Activated CD8-positive, alpha-beta memory T cell treated with anti-CD3 and anti-CD28 coated beads for 4 hours (primary cell): ENCODE measurements at places on chromosomes 1 and 21.

GRCh38 chr1:51535006-51535592 is 16.0 kb upstream of the EPS15 start:
- no peak for DNase-seq

DNA sequence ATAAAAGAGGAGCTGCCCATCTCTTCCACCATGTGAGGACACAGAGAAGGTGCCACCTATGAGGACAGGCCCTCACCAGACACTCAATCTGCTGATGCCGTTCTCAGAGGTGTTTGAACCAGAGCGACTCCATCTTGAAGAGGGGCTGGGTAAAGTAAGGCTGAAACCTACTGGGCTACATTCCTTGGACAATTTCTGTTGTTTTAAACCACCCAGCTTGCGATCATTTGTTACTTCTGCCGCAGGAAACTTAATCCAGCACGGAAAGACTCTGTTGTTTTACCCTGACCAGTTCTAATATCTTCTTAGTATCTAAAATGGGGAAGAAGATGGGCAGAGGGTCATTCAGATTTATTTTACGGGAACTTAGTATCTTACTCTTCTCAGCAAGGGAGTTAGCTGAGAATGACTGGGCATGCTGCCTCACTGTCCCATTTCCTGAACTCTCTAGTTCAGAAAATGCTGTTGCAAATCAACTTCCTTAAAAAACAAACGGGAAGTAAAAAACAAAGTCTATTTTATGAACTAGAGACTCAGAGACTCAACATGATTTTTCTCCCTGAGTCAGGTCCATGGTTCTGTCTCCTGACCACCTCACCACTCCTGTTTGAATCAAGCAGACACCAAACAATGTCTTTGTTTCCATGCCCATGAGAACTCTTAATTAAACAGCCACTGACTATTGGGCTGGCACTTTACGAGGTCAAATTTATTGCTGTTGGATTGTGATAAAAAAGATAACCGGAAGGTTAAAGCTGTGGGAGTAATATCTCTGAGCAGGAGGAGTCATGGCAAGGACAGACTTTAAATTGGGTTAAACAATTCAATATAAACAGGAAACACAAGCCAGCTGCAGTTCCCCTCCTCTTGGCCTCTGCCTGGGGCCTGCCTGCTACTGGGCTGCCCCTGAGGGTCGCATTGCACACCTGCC is 23.8 kb upstream of the IFNAR1 start:
- no peak for DNase-seq

DNA sequence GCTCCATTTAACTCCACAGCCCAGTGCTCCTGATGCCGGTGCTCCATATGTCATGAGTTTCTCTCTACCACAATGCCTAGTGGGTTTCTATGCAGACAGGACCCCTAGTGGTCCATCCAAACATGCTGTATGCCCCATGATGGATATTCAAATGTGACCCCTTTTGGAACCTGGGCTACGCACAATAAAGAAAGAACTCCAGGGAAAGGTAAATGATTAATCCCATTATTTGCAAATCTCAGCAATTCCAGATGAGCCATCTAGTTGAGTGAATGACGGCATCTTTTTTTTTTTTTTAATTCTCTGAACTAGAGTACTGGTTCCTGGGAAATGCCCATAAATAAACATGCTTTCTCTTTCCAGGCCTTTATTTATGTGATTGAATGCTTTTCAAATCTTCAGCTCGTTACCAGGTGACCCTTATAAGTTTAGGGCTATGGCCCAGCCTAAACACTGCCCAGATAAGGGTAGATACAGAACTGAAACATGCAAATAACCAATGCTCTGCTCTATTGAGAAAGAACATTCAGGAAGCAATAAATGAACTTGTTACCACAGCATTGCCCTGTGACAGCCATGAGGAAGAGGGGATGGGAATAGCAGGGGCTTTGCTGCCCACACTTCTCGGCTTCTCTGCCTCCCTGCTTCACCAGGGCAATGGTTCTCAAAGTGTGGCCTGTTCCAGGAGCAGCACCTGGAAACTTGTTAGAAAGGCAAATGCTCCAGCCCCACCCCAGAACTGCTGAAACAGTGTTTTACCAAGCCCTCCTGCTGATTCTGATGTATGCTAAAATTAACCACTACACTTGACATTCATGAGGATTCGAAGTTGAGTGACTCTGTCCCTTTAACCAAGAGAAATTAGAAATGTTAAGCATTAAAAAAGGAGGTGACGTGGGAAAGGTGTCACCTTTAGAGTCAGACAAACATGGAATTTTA is 151.7 kb downstream of the SEC16B start:
- DNase-seq = no peak

GRCh38 chr1:215055281-215055935 is 27.1 kb upstream of the KCNK2 start:
- DNase-seq = no peak

- no peak for DNase-seq
Observed at GRCh38 chr1:27098431-27099134, 56.3 kb downstream of the SLC9A1 start.

DNA sequence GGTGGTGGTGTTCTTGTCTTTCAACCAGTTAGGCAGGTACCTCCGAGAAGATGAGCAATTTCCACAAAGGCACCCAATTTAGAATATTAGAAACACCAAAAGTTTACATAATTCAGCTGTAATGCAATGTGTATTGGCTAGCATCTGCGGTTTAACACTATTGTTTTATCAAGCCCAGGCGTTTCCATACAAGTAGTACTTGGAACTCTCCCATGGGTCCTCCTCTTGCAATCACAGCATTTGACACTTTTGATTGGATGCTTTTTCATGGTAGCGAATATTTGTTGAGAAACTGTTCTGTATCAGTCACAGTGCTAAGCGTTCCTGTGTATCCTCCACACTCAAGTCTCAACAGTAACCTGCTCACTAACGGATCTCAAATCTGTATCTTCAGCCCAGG is 20.1 kb upstream of the MAP1LC3C start:
- no peak for DNase-seq

DNA sequence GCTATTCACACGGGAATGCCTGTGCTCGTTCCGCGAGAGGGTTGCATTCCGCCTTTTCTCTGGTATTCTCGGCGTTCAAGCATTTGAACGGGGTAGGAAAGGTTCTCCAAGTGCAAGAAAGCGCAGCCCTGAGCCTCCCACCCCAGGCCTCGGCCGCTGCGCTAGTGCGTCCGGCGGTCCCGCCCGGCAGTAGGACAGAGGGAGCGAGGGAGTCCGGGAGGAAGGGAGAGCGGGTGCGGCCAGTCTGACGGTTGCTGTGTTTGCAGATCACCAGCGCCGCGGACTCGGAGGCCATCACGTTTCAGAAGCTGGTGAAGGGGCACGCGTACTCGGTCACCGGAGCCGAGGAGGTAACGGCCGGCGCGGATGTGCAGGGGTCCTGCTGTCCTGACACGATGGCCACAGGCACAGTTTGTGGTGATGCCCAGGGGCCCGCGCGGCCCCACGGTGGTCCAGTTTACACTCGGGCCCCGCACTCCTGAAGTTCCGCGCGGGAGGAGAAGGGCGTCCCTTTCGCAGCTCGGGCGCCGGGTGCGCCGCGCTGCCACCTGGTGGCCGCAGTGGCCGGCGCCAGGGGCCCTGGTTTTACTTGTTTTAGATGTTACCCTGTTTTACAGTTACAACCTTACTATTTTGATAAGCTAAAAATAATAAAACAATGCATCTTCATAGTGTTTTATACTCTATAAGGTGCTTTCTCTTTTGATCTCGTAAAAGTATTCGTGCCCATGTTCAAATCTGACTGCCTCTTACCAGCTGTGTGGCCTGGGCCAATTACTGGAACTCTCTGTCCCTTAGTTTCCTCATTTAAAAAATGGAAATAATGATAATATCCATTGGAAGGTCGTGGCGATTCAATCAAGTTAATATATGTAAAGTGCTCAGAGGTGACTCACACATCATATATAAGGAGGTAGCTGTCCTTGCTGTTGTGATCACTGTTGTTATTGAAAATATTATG is 36.7 kb downstream of the CAPN2 start:
- peak; percentile 14 for DNase-seq

- DNase-seq = no peak
Observed at GRCh38 chr1:200981278-200981677, 42.2 kb downstream of the KIF21B start.

- no peak for DNase-seq
Observed at GRCh38 chr1:183914891-183915290, 110.0 kb downstream of the RGL1 start.

- no peak for DNase-seq
Observed at GRCh38 chr1:193448682-193449461, 262.5 kb upstream of the B3GALT2 start.

DNA sequence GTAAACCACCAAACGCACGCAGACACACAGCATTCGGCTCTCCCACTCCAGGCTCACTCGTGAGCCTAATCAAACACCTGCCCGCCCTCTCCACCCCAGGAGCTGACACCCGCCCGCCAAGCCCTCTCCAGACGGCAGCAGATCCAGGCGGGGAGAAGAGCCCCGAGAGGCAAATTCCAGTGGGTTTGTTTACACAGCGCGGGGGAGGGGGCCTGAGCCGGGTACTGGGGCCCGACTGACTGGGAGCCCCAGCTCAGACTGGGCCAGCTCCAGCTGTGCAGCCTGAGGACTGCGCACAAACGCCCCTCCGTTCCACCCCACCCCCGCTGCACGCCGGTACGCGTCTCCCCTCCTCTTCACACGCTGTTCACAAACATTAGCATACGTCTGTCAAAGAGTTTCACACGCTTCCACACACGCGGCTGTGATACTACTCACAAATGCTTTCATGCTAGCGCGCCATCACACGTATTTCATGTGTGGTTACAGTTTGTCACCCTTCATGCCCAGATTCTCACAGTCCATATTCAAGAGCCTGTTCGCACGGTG is 1.0 kb upstream of the EFNA1 start:
- no peak for DNase-seq

- DNase-seq = no peak
Observed at GRCh38 chr1:99544328-99544727, 101.6 kb upstream of the PALMD start.

- no peak for DNase-seq
Observed at GRCh38 chr1:230242326-230242725, 175.3 kb downstream of the GALNT2 start.

- no peak for DNase-seq
Observed at GRCh38 chr21:24023936-24024335, 1583.3 kb downstream of the MRPL39 start.

DNA sequence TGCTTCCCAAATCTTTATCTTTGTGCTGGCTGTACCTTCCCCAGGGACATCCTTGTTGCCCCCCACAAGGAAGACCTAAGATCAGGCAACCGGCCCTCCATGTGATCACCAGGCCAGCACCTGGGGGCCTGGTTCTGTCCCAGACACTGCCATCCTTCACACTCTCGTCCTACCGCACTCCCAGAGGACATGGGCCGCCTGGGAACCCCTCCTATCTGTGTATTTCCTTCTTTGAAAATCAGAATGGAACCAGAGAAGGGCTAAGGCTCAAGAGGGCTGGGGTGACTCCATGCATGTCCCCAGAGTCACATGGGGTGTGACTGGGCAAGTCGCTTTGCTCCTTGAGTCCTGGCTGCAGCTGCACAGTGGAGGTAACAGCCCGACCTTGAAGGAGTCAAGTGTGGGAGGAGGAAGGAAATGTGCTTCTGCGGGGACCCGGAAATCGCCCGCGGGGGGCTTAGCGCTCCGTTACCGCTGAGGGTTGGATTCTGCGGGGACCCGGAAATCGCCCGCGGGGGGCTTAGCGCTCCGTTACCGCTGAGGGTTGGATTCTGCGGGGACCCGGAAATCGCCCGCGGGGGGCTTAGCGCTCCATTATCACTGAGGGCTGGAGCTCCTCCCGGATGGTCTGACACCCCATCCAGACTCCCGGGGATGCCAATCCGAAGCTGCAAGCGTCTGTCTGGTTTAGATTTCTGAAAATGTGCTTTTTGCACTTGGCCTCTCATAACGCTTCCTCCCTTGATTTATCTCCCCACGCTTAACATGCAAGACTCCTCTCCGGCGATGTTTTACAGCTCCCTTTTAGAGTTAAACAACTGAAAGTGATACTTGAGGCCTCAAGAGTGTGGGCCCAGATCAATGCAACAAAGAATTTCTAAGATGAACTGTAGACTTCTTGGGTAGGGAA is 278.9 kb downstream of the NPHP4 start:
- DNase-seq = no peak

GRCh38 chr1:161994175-161994668 is 29.4 kb downstream of the OLFML2B start:
- DNase-seq = no peak

DNA sequence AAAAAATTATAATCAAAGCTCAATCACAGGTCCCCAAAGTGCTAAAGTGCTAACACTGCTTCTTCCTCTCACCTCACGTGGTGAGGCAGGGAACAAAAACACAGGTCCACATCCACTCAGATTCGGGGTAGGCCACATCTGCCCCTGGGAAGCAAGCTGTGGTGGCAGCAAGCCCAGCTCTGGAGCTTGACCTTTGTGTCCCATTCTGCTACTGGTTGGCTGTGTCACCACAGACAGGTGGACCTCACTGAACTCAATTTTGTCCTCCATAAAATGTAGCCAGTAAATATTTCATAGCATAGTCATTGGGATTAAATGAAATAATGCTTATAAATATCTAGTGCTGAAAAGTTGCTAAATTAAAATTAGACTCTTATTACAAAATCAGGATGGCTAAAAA is 8.5 kb downstream of the AZIN2 start:
- no peak for DNase-seq

DNA sequence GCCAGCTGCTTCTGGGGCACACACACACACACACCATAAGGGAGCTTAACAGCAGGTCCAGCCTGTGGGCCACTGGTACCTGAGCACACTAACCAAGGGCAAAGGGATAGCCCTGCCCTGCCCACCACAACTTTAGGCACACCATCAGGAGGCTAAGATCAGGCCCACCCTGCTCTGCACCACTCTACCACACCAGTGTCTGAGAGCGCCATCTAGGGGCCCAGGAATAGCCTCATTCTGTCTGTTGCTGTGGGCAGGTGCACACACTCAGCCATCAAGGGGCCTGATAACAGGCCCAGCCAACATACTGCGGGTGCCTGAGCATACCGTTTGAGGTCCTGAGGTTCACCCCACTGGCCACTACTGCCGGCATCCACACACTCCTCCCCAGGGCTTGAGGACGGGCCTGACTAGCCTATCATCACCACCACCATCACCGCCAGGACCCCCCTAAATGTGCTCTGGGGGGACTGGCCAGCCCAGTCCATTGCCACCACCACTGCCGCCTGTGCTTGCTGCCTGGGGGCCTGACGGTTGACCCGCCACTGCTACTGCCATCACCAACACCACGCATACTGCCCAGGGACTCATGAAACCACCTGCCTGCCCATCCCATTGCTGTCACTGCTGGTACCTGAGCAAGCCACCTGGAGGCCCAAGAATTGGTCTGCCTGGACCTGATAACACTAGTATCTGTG is 31.3 kb downstream of the NSL1 start:
- peak; percentile 7 for DNase-seq

DNA sequence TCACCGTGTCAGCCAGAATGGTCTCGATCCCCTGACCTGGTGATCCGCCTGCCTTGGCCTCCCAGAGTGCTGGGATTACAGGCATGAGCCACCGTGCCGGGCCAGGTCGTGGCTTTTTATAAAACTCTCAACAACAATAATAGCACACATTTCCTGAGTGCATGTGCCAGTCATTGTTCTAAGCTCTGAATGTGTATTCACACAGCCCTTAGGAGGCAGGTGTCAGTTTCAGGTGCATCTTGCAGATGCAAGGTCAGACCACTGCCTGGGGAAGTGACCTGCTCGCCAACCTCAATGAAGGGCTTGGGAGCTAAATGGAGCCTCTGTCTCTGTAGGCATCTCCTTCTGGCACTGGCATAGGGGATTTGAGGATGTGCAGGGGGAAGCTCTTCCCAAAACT is 1.6 kb upstream of the LEFTY2 start:
- DNase-seq = no peak
